Stimulated activated CD8-positive, alpha-beta memory T cell treated with anti-CD3 and anti-CD28 coated beads, Interleukin-7, amount 100 ng/mL, for 48 hours (primary cell): ENCODE measurements at places on chromosomes 2 and 18.

DNA sequence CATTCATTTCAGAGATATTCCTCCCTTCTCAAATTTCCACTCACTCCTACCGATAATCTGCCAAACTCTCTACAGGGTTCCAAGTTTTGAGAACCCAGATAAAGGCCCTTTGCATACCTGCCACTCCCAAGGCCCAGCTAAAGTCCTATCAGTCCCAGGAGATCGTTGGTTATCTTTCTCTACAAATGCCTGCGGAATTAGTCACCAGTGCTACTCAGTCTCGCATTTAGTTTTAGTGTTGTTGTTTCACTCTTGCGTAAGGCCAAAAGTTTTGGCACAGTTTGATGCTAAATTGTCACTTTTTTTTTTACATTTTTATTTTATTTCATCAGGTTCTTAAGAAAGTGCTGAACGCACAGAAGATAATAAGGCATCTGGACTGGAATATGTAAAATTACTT is 29.2 kb upstream of the SETBP1 start:
- no peak for DNase-seq

- no peak for DNase-seq
Observed at GRCh38 chr2:233111427-233111826, 51.3 kb downstream of the INPP5D start.

DNA sequence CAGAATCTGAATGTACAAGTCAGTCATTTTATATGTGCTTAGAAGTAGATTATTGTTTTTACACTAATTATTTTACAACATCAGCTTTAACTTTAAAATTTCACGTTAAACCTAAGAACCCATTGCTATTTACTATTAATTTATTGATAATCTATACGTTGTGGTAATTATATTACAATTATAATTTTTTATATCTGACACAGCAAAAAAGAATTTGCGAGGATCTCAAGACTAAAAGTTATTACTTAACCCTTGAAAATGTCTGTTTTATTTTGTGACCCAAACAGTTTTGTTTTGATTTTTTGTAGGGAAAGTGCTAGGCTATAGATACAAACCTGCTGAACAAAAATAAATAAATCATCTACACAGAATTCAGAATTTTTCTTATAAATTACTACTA is 30.3 kb downstream of the BAZ2B start:
- no peak for DNase-seq

DNA sequence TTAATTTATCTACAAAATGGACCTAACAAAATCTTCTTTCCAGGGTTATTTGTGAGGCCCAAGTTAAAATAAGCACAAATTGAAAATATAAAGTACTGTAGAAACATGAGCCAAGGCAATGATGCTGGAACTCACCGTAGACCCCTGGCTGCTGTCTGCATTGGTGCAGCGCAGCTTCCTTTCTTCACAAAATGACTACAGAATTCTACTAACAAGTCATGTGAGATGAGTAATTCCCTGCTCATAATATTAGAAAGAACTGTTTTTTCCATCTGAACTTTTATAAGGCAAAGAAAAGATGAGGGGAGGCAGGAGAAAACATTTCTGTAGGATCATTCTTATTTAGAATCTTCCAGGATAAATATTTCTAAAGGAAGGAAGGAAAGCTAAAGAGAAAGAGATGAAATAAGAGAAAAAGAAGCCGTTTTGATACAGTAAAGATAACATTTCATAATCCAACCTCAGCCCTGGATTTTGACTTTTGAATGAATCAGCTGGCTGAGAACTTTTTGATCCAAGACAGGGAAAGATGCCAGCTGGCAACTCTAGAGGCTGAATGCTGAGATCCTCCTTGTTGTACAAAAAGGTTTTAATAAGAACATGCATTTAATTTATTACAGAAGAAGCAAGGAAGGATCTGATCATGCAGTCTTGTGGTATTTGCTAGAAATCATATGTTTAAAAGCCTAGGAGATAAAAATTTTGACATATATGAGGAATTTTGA is 183.9 kb upstream of the KLHL14 start:
- DNase-seq: no peak

DNA sequence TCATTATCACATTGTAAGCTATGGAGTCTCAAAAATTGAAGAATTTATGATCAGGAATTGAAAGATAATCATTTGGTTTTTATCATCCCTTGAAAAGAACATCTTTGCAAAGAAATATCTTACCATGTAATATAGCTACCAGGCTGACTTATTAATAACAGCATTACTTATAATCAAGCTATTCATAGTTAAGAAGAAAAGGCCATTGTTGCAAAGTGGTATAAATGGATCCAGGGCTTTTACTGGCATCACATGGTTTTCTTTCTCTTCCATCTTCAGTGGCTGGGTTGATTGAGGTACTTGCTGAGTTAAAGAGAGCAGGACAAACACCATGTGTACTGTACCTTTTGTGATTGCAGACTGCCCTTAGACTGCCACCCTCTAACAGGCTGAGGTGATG is 39.6 kb downstream of the MFSD6 start:
- DNase-seq: no peak

DNA sequence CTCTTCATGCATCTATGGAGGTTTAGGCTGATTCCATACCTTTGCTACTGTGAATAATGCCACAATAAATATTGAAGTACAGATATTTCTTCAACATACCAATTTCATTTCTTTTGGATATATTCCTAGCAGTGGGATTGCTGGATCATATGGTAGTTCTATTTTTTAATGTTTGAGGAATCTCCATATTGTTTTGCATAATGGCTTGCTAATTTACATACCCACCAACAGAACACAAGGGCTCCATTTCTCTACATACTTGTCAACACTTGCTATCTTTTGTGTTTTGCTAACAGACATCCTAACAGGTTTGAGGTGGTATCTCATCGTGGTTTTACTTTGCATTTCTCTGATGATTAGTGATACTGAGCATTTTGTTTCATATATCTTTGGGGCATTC is 253.2 kb downstream of the ZNF804A start:
- no peak for DNase-seq

DNA sequence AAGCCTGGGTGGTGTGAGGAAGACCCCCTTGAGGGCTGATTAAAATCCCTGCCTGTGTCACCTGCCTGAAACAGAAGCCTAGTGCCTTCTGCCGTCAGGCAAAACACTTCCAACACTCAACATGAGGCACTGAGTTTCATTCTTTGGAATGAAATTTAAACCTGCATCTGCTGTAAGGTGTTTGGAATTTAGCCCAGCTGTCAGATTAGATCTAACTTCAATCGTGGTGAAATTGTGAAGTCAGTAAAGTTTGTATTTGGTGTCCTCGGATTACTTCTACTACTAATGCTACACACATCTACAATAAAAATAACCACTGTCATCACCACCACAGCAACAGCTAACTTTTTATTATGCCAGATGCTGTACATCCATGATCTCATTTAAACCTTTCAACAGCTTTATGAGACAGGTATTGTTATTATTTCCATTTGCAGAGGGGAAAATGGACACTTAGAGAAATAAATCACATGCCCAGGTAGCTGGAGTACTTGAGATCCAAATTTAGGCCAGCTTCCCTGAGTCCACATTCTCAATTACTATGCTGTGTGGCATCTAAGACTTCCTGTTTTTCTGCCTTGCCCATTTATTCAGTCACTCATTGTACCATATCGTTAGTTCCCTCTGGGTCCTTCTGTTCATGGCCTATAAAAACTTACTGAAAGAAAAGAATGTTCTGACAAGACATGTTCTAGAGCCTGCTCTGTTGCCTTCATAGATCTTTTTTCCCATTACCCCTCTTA is 98.2 kb upstream of the GCFC2 start:
- DNase-seq: no peak

DNA sequence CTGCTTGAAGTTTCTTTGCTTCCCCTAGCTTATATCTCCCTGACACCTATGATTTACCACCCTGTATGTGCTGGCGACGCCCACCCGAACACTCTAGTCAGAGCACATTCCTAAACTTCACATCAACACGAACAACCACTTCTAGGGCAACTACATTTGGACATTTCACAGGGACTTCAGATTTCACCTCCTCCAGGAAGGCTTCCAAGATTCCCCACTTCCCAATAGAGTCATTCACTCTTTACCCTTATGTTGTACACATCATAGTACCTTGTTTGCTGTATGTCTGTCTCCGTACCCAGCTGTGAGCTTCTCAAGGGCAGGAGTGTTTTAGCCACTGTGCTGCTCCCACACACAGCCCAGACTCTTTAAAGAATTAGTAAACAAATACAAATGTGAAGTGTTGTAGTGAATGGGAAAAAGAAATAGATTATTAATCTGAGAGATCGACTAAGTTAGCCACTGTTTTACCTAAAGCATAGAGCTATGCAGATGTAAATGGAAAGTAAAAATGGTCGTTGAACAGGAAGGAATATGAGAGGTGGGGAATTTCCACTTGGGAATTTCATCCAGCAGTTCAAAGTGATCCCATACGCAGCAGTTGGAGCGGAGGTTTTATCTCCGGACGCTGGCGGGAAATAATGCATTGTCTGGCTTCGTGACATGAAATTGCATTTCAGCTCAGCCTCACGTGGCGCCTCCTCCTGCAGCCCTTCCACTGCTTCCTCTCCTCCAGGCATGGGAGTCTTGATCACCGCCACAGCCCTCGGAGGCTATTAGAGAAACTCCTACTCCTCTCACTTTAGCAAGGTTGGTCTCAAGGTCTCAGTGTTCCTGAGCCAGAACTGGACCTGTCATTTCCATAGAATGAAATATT is 233.4 kb upstream of the COPS8 start:
- DNase-seq: no peak

DNA sequence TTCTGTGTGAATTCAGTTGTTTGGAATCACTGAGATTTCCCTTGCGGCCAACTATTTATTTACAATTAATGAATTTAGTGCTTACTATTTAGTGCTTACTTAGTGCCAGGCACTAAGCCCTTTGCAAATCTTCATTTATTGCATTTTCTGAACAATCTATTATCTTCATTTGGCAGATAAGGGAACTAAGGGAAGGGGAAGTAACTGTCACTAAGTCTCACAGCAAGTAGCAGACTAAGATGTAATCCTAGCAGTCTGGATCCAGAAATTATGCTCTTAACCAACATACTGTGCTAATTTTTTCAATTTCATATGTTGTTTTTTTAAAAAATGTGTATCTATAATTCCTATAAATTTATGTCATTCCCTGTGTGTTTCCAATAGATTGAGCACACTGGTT is 214.4 kb upstream of the EPC2 start:
- no peak for DNase-seq

DNA sequence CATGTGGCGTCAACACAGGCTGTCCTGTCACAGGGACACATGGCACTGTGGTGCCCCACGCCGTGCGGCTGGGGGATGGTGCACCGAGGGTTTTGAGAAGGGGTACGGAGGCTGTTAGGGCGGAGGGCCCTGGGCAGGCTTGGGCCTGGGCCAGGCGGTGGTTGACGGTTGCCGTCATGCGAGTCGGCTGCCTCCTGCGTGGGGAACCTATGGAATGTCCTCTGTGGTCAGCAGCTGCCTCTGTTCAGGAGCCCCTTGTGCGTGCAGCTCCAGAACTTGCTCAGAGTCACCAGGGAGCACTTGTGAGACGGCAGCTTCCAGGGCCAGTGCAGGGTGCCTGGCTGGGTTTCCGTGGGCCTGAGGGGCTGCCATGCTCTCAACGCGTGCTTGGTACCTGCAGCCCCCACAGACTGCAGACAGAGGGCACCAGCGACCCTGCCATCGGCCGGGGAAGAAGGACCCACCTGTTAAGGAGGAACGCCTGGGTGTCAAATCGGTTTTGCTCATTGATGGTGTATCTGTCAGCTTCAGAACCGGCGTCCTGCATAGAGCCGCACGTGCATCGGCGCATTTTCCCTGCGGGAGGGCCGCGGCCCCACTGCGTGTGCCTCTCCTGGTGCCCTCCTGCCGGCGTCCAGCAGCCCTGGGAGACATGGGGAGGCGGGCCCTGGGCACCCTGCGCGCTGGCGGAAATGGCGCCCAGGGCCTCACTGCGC is 10.0 kb upstream of the D2HGDH start:
- DNase-seq: no peak

DNA sequence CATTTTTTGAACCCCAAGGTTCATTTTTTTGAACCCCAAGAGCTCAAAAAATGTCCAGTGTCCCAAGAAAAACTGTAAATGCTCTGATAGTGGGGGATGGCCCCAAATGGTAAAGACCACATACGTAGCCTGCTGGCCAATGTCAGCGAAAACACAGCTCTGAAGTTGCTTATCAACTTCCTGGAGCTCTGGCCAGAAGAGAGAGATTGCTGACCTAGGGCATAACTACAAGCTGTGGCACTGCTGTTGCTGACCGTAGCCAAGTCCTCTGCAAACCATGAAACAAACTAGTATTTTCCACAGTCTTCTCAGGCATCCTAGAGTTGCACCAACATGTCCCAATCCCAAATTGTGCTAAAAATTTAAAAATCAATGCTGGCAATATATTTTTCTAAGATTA is 50.9 kb downstream of the REEP1 start:
- DNase-seq: no peak

GRCh38 chr2:204545861-204546735 is 823 bp downstream of the PARD3B start:
- peak; percentile 1 for DNase-seq

DNA sequence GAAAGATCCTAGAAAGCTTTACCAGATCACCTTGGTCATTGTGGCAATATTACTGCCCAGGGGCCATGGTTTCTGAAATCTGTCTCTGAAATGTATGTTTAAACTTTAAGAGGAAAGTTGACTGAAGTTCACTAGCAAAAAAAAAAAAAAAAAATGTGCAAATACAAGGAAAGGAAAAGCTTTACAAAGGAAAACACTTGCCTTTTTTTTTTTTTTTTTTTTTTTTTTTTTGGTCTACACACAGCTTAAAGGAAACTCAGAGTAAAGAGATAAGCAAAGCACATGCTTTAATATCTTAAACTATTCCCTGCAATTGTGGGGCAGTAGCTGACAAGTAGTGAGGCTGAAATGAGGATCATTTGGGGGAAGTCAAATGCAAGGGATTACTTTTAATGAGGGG is 174.2 kb upstream of the EPAS1 start:
- DNase-seq: no peak
